ENCODE measurements at places on chromosomes 7 and 10.
A peak's percentile ranks its signal among the peaks of the same experiment; 100 is the strongest.

- DNase-seq = no peak
These were observed 233.1 kb upstream of the FERD3L start for GRCh38 chr7:19378345-19378714.

- DNase-seq = no peak
These were observed 2.0 kb upstream of the TSPAN14 start for GRCh38 chr10:80452069-80452468.

GRCh38 chr7:1609023-1609422, 39.2 kb upstream of the PSMG3 start:
- DNase-seq = no peak

GRCh38 chr7:49850921-49851613, 77.6 kb downstream of the VWC2 start:
- DNase-seq = no peak

- DNase-seq = no peak
These were observed 212.7 kb downstream of the ADK start for GRCh38 chr10:74363727-74364126.

DNA sequence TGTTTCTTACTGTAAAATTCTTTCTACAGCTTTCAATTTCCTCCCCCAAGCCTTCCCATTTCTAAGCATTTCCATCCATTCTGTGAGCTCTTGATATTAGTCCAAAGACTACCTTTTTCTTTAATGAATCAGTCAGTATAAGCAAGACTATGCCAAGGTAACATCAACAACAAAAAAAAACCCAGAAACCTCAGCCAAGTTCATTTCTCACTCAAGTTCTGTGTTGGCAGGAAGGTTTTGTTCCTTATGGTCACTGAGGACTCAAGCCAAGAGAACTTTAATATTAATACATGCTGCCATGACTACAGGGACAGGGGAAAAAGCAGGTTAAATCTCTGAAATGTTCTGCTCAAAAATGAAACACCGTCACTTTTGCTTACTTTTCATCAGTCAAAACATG, 621.2 kb upstream of the NRP1 start:
- DNase-seq = no peak

DNA sequence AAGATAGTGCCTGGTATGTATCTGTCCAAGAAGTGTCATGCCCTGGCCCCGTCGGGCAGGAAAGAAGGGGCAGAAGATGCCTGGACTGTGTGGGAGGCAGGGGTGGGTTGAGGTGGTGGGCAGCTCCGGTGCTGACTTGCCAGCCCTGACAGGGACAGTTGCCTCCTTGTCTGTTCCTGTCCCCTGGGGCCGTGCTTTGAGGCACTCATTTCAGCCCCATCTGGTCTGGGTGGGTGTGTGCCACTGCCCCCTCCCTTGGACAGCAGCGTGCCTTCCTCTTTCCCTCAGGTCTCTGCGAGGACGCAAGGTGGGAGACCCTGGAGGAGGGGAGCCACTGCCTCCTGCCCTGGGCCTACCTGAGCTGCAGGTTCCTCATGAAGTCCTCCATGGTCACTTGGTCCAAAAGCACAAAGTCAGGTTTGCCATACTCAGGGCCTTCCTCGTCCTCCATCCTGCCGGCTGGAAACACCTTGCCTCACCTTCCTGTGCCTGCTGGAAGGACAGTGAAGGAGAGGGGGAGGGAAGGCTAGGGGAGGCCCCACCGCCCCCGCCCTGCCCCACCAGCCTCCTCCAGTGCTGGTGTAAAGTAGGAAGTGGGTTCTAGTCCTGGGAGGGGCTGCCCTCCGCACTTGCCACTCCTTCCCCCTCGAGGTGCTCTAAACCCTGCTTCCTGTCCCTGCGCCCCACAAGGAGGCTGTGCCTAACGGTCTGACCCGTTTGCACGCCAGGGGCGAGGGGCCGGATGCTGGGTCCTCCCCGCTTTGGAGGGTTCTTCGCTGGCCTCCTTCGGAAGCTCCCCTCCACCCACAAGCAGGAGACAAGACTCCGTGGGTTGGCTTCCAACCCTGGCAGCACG, at the start of gene MYO1G:
MYO1G (minus strand) TSS at position 505 of the 856 bp plus-strand sequence; CDS start at position 451, 54 bp downstream.
- peak; percentile 56 for DNase-seq

- no peak for DNase-seq
These were observed 694.4 kb downstream of the AUTS2 start for GRCh38 chr7:70292716-70293115.

DNA sequence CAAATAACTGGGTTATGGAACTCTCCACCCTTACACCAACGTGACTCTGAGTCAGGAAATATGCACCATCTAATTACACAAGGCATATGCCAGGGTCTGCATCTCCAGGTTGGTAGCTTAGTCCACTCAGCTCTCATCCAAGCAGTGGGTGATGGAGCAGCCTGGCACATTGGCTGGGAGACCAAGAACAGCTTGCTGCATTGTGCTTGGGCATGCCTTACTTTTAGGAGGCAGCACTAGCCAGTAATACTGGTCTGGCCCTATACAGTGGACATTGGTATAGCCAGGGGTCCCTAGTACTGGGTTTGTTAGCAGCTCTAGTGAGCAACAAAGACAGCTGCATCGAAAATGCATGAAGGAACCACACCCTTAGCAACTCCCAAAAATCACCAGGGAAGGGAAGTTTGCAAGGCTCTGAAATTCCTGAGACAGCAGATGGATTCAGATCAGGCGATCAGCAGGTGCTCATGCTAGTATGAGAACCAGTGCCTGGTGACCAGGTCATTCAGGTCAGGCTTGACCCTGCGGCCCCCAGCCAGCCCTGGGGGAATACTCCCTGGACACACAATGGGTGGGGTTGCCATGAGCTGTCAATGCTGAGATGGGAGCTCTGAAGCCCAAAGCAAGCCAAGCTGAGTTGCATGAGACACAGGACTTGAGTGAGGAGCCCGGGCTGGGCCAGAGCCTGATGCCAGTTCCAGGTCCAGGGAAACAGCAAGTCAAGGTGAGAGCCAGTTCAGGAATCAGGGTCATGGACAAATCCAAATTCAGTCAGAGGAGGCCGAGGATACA, 217.9 kb upstream of the ZMIZ1 start:
- DNase-seq = no peak

GRCh38 chr10:58064714-58065528, 202.8 kb downstream of the IPMK start:
- DNase-seq = no peak

GRCh38 chr7:82015751-82016150, 245.9 kb upstream of the HGF start:
- no peak for DNase-seq

DNA sequence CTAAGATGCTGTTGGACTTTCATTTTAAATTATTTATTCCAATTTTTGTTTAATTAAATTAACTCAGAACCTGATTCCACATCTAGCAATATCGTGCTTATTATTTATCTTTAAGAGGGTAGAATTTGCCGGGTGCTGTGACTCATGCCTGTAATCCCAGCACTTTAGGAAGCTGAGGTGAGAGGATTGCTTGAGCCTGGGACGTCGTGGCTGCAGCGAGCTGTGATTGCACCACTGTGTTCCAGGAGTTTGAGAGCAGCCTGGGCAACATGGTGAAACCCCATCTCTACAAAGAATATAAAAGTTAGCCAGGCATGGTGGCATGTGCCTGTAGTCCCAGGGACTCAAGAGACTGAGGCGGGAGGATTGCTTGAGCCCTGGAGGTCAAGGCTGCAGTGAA, 47.8 kb downstream of the ZFAND4 start:
- DNase-seq = no peak

GRCh38 chr7:135238112-135238744, 4.6 kb downstream of the STRA8 start:
- no peak for DNase-seq

- no peak for DNase-seq
These were observed 139.1 kb upstream of the CTBP2 start for GRCh38 chr10:125299461-125299860.

GRCh38 chr10:112967200-112967599, 17.2 kb downstream of the TCF7L2 start:
- DNase-seq = no peak

DNA sequence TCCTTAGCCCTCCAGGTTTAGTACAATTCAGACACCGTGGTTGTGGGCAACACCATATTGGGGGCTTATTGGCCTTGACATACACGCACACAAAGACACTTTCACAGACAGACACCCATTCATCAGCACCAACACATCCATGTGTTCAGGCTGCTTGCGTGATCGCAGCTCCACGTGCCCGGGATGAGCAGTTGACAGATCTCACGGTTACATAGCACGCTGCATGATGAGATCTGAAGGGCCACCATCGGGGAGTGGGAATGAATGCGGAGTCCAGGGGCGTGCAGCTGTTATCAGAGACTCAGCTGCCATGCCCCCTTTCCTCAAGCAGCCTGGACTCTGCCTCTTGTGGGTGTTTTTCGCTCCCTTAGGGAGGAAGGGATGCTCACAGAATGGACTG, 285.2 kb downstream of the USP6NL start:
- DNase-seq = no peak

DNA sequence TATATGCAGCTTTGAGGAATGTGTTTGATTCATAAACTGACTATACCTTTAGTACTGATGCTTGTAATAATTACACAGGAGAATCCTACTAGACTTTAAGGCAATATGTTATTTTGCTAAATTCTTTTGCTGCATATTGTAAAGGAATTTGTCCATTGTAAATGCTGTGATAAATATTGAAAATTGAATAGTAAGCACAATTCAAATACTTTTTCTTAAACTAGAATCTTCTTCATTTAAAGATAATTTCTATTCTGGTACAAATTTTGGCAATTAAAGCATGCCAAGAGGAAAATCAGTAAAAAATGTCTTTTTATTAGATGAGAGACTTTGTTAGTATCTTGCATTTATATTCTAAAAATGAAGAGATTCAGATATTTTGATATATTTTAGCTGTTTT, 45.4 kb downstream of the SMNDC1 start:
- no peak for DNase-seq

- DNase-seq = no peak
These were observed 73.8 kb upstream of the CDK1 start for GRCh38 chr10:60704471-60704870.

GRCh38 chr10:100204370-100204769, 18.5 kb upstream of the ERLIN1 start:
- no peak for DNase-seq

GRCh38 chr7:82173400-82174021, 270.1 kb downstream of the CACNA2D1 start:
- no peak for DNase-seq

- no peak for DNase-seq
These were observed 67.4 kb upstream of the ELN start for GRCh38 chr7:73960548-73960947.

- no peak for DNase-seq
These were observed 128.0 kb downstream of the GLI3 start for GRCh38 chr7:42108803-42109528.

DNA sequence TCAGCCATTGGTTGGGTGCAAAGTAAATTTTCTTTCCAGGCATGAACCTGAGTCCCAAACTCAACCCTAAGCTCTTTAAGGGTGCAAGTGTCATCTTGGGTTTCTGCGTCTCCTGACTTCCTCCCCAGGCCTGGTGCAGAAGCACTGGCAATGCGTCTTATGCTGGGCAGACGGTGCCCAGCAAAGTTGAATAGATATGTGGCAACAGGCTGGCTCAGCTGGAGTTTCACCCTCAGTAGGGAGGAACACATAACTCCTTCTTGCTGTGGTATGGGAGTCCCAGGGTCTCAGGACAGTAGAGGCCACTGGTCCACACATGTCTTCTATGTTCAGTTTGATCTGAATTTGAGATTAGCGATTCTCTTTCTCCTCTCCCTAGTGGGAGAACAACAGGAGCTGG, 181.3 kb downstream of the RPS24 start:
- no peak for DNase-seq

- no peak for DNase-seq
These were observed 2.5 kb downstream of the TES start for GRCh38 chr7:116212869-116213268.

DNA sequence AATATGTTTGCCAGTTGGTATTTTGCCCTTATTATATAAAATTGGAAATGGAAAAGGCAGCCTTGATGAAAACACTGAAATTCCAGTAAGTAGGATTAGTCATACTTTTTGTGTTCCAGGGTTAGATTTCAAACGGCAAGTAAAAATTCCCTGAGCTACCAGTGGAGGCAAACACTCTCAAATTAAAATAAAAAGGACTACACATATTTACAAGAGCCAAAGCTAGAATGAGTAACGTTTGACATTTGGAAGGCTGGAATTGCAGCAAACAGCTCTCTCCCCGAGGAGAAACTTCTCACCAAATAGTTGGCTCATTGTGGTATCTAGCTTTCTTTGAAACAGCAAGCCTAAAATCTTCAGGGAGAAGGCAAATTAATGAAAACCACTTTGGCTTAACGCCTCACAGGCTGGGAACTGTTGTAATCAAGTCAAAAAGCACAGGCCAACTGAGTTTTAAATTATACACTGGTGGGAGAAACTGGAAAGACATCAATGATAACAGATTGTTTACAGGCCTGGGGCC, 288.4 kb downstream of the SNX13 start:
- no peak for DNase-seq

DNA sequence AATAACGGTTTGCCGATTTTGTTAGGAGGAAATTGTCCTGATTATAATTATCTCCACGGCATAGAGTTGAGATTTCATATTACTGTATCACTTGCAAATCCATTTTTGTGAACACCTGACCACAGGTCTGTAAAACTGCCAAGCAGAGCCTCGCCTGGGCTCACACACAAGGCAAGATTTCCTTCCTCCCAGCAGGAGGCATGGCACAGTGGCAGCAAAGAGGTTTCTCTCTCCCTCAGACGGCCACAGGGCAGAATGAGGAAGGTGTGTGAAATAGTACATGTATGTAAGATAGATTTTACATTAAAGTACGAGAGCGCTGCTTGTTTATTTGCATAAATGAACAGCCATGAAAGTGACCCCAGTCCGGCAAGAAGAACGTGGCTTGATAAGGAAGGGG, 130.1 kb downstream of the CELF2 start:
- DNase-seq = no peak

- no peak for DNase-seq
These were observed 60.9 kb downstream of the RELN start for GRCh38 chr7:103928581-103928980.

GRCh38 chr7:18125476-18125875, 97.8 kb upstream of the PRPS1L1 start:
- no peak for DNase-seq

DNA sequence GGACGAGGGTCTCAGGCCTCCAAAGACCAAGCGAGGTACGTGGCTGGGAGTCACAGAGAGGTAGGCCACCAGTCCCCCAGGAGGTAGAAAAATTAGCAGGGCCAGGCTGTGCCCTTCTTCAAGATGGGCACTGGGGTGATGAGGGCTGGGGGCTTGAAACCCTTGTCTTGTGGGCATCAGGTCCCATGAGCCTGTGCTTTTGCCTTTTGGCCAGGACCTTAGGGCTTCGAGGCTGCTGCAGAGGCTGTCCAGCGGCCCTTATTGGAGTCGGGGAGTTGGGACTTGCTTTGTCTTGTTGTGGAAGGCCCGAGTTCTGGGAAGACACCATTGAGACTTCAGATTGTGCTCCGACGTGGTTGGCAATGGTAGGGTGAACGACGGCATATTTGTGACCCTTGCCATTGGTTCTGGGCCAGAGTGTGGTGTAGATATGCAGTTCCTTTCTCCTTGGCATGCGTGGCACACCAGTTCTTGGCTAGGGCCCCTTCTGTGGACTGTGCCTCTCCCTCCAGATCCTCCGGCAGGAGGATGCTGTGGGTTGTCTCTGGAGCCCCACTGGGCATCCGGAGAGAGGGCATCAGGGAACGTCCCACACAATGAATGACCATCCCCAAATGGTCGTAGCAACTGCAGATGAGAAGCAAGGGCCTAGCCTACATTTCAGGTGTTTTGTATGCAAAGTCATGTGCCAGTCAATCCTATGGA, 931 bp downstream of the SH2D4B start:
- DNase-seq = no peak

Data from stimulated activated CD4-positive, alpha-beta T cell treated with anti-CD3 and anti-CD28 coated beads, Interleukin-1b, Interleukin-23, amount 100 ng/mL, for 1 hour (primary cell).